ENCODE measurements at places on chromosomes 4 and X.

DNA sequence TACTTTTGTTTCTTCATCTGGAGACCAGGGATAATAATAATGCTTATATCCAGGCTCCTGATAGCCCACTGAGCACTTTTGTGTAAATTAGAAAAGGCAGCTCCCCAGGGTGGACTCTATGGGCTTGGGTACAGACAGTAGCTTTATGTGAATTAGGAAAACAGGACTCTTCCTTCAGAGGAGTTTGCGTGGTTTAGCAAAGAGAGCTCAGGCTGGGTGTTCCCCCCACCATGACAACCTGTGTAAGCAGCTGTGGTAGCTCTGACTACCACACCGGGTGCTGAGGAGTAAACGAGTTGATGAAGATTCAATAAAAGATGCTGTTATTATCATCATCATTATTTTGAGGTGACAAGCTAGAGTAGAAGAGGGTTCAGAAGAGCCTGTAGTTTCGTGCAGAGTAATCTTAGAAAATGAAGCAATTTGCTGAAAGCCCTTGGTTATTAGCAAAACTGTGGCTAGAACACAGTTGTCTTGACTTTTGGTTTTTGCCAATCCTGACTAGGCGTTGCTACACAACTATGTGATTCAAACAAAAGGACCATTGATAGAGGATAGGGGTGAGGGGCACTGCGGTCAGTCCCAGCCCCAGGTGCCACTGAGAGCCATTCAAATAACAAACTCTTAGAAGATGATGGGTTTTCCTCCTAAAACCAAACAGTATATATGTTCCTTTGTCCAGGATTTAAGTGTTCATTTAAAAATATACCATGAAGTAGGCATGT lies 60.6 kb upstream of the LIMCH1 start:
- no peak for DNase-seq

GRCh38 chr4:10753856-10754402 lies 69.4 kb upstream of the CLNK start:
- no peak for DNase-seq

GRCh38 chr4:174134361-174134760 lies 149.1 kb downstream of the FBXO8 start:
- no peak for DNase-seq

GRCh38 chr4:189202182-189202868 lies 738.3 kb upstream of the FRG1 start:
- no peak for DNase-seq

- no peak for DNase-seq
These were observed 719.7 kb upstream of the GRIA3 start for GRCh38 chrX:122464341-122464740.

GRCh38 chrX:15492469-15492868 lies 664 bp downstream of the PIR start:
- no peak for DNase-seq

All from keratinocyte (primary cell).